ENCODE measurements at places on chromosomes 7 and 10.
A peak's percentile ranks its signal among the peaks of the same experiment; 100 is the strongest.

GRCh38 chr7:148941598-148942275 lies 57.6 kb upstream of the EZH2 start:
- peak; percentile 85 for DNase-seq

DNA sequence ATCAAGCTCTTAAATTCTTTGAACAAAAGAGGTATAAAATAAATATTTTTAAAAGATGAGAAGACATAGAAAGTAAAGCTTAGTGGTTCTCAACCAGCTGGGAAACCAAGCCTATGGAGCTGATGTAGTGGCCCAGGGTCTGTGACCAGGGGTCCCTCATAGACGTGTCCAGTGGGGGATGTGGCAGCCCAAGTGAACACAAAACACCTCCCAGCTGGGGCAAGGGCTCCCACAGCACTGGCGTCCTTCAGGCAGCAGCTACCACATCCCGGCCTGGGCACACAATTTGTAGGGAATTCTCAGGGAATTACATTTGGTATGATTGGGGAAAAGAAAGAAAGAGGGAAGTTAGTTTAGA lies 17.8 kb upstream of the CCDC71L start:
- DNase-seq, result no peak

GRCh38 chr10:80518807-80519360 lies 18.8 kb upstream of the SH2D4B start:
- no peak for DNase-seq

DNA sequence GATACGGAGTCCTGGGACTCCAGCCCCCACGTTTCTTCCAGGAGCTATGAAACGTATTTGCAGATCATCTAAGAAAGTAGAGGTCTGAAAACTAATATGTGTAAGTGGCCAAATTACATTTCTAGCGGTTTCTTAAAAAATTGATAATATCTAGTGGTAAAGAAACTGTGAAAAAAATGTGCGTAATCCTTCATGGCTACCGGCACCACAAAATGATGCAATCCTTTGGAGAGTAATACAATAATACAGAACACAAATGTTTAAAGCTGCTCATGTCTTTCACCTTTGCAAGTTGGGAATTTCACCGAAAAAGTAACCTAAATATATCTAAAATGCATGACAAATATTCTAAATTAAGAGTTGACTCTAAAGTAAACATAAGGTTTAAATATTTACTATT lies 742.1 kb downstream of the GRID1 start:
- DNase-seq, result no peak

GRCh38 chr10:71835671-71836595 lies 15.1 kb downstream of the PSAP start:
- peak; percentile 85 for DNase-seq

- no peak for DNase-seq
Observed at GRCh38 chr10:28664369-28664740, 13.0 kb upstream of the BAMBI start.

DNA sequence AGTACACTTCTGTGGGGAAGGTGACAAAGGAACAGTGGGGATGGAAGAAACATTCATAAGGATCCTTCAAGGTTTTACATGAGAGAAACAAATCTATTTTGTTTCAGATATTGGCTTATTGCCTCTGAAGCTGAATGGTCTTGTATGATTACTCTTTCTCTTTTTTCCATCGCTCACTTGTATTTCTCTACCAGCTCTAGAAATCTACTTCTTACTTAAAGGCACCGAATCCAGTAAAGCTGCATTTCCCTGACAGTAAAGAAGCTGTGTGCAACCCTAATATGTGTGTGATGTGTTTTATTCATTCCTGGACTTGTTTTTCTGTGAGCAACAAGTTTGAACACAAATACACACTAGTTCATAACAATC lies 45.2 kb upstream of the NXPH1 start:
- DNase-seq, result no peak

- no peak for DNase-seq
Observed at GRCh38 chr7:79398138-79398749, 55.2 kb downstream of the MAGI2 start.

DNA sequence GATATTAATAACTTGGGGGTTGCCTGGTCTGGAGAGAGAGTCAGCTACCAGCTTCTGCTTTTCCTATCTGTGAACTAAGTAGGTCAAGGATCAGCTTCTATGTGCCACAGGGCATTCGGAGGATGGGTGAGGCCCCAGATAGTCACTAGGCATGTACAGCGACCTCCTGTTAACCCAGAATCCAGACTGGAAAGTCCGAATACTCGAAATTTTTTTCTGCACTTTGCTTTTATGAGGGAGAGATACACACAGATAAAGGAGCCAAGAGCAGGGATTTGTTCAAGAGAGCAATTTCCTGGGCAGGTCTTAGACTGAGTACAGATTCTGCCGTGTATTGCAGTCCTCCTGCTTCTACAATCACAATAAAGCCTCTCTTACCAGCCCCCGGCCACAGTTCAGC lies 54.2 kb downstream of the EMX2 start:
- no peak for DNase-seq

- DNase-seq, result no peak
Observed at GRCh38 chr10:31604096-31604495, 285.1 kb downstream of the ZEB1 start.

DNA sequence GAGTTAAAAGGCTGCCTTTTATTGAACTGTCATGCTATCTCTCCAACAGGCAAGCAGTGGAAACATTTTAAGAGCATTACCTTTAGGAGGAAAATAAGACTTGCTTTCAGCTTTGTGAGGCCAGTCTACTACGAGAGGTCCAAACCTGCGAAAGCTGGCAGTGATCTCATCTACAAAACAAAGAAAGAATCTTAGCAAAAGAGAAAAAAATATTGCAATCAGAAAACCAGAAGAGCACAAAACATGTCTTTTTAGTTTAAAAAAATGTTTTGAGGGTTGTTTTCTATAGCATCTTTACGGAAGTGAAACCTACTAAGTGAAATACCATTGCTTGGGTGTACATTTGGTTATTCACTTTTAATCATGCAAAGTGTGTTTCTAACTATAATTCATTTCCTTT lies 147.9 kb downstream of the CPEB3 start:
- no peak for DNase-seq

DNA sequence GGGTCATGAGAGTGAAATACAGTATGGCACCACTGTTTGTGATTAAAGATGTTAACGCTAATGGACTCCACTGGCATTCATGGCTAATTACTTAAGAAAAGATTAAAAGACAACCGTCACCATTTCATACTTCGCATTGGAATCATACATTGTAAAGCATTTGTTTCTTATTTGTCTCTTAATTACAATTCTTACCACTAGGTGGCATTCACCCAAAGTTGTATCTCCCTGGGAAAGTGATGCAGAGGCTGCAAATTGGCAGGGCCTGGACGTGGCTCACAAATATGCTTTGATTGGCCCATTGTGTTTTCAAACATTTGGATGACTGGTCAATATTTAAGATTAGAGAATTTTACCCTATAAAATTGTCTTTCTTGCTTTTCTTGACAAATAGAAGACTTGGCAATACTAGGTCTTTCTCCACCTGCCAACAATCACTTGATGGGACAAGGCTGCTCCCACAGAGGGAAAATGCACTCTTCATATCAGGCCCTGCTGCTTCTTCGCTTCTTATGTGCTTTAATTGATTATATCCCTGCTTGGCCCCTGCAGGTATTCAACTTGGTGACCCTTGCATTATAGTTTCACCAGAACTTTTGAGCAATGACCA lies 72.1 kb upstream of the STARD3NL start:
- DNase-seq, result peak; percentile 45

DNA sequence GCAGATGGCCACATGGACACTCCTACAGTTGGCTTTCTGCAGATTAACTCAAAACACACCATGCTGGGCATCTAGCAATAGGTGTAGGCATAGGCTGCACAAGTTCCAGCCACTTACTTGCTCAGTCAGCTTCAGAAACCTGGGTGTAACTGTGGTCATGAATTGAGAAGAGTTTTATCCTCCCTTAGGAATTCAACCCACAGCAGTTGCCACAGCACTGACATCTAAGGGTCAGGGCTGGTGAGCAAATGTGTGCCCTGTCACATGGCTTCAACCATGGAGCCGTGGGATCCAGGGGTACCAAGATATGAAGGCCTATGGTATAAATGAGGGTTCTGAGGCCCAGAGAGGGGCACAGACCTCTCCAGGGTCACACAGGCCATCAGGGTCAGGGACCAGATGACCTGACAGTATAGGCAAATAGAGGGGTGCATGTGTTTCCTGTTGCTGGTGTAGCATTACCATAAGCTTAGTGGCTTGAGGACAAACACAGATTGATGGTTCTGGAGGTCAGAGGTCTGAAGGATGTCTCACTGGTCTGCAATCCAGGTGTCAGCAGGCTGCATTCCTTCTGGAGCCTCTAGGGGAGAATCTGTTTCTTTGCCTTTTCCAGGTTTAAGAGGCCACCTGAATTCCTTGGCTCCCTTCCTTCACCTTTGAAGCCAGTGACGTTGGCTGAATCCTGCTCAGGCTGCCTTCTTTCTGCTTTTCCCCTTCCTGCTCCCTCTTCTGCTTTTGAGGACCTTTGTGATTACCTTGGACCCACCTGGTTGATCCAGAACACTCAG lies 24.1 kb downstream of the MINDY4 start:
- DNase-seq, result no peak

GRCh38 chr10:119680650-119681081 lies 29.5 kb downstream of the BAG3 start:
- DNase-seq, result no peak

DNA sequence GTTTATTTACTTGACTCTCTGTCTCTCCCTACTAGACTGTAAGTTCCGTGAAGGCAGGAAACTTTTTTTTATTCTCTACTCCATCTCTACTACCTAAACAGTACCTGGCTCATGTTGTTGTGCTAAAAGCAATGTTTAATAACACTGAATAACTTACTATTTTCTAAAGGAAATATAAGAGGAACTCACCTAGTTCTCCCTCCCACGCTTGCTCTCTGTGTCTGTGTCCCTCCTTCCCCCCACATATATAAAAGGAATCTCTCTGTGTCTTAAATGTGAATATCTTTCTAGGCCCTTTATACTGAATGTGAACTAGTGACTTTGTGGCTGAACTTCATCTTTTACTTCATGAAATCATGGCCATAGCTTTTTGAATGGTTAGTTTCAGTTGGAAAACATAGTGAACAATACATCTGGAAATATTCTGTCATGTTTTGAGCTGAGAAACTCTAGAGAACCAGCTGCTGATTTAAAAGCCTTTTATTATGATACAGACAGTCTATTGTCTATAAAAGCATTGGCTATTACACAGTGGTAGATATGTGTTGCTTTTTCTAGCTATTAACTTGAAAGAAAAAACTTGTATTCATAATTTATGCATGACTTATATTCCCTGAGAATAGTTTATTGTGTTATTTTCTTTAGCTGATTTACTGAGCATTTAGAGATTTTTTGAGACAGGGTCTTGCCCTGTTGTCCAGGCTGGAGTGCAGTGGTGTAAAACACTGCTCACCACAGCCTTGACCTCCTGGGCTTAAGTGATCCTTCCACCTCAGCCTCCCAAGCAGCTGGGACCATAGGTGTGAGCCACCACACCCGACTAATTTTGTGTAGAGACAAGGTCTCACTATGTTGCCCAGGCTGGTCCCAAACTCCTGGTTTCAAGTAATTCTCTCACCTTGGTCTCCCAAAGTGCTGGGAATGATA lies 42.5 kb downstream of the VCL start:
- no peak for DNase-seq

- DNase-seq, result no peak
Observed at GRCh38 chr7:21023841-21024484, 237.3 kb upstream of the SP8 start.

DNA sequence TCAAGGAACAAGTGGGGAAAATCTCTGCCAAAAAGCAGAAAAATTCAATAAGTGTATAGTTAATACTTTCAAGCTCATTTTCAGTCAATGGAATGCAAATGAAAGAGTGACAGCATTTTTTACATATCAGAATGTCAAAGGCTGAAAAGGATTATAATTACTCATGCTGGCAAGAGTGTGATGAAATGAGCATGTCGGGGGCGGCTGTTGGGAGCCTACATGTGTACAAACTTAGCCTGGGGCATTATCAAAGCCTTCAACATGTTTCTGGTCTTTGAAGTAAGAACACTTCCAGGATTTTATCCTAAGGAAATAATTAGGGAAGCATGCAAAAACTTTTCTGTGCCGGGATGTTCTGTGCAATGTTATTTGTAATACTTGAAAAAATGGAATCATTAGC lies 221.7 kb upstream of the LYZL1 start:
- no peak for DNase-seq

- DNase-seq, result no peak
Observed at GRCh38 chr7:31416381-31416870, 75.9 kb upstream of the NEUROD6 start.

- DNase-seq, result no peak
Observed at GRCh38 chr7:100589341-100589947, 3.3 kb downstream of the FBXO24 start.

DNA sequence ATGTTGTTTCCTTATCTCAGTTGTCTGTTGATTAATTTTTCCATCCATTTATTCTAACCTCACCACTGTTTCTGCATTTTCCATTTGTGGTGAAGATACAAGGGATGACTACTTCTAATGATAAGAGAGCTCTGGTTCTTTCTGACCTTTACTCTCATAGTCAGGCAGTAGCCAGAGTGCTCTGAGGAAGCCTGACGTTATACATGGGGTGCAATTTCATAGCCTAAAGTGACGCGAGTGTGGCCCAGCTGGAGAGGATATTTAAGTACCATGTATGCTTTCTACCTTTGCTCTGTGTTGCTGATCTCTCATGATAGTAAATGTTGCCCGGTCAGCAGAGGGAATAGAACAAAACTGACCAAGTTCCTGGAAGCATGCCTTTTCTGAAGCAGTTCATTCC lies 33.9 kb upstream of the CYCS start:
- no peak for DNase-seq

GRCh38 chr10:131102676-131103075 lies 208.8 kb downstream of the TCERG1L start:
- no peak for DNase-seq

DNA sequence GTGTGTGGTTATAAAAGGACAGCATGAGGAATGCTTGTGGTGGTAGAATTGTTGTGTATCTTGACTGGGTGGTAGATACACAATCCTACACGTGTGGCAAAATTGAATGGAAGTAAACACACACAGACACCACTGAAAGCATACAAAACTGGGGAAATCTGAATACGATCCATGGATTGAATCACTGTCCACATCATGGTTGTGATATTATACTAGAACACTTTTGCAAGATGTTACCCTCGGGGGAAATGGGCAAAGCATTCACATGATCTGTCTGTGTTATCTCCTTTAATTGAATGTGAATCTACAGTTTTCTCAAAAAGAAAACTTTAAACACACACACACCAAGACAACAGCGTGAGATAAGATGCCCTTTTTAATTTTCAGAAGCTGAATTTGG lies 165.2 kb upstream of the CELF2 start:
- DNase-seq, result no peak

Measured in SK-N-SH (cell line).